ENCODE measurements at places on chromosomes 5 and 9.

GRCh38 chr5:102889033-102889432, 133.9 kb downstream of the PAM start:
- DNase-seq: no peak

- no peak for DNase-seq
Measured at GRCh38 chr9:32978051-32978450, 23.4 kb downstream of the APTX start.

DNA sequence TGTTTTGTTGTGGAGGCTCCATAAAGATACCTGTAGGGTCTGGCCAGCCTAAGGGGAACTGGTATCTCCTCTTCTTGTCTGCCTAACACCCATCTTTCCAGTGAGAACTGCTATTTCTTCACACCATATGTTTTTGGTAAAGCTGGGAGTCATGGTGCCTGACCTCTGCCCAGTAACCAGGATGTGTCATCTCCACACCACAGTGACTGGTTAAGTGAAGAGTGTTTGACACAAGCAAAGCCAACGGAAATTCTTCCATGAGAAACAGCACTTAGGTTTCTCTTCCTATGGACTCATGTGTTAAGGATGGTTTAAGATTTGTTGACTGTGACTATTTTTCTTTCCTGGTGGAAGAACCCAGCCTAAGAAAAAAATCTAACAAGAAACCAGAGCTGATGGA, 111.5 kb downstream of the HTR4 start:
- DNase-seq: no peak

DNA sequence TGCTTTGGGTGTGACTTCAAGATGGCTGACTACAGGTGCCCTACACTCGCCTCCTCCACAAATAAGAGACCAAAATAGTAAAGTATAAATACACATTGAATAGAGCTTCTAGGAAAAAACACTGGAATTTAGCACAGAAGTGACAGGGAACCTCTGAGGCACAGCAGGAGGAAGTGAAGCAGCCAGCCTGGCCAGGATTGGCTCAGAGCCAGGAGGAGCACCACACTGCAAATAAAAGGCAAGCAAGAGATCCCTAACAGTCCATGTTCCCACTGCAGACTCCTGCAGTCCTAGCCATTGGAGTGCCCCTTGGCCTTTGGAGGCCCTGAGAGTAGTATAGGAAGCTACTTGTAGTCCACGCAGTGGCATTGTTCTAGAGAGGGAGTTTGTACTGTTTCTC, 186.7 kb upstream of the TLX3 start:
- no peak for DNase-seq

- DNase-seq: no peak
Measured at GRCh38 chr5:78587081-78587774, 61.3 kb downstream of the LHFPL2 start.

GRCh38 chr9:93683331-93684134, 107.1 kb downstream of the PHF2 start:
- DNase-seq: no peak

DNA sequence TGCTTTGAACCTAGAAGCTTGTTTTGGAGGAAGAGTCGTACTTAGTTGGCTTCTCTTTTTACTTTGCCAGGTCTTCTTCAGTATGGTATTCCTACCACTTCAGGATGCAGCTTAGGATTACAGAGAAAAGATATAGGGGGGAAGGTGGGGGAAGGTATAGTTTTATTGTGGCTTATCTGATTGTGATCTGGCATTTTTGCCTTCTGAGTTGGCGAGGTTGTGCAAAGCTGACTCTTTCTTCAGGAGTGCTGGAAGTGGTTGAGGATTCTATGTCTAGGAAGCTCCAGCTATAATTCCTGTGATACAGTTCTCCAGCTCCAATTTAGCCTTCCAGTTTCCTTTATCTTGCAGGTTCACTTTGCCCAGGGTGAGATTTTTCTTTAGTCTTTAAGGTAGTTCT, 7.0 kb downstream of the CDC42SE2 start:
- no peak for DNase-seq

DNA sequence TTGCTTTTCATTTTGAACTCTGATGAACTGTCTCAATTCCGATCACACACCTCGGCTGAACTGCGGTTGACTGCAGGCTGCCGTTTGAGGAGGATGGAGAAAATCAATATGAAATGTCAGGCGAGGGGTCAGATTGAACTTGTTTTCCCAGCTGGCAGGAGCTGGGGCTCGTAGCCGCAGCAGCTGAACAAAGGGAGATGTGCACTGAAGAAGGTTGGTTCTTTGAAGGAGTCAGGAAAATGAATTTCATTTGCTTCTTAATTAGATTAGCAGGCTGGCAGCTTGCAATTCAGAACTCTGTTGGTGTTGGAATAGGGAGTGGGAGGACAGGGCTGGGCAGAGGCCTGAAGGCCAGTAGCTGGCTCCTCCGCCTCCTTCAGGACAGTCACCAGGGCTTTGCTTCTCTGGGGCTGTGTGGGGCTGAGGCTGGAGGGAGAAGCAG, 117.4 kb upstream of the GPR151 start:
- no peak for DNase-seq

GRCh38 chr9:69153707-69154521, 20.2 kb upstream of the TJP2 start:
- no peak for DNase-seq

- DNase-seq: no peak
Measured at GRCh38 chr5:10607666-10608073, 43.8 kb downstream of the ANKRD33B start.

DNA sequence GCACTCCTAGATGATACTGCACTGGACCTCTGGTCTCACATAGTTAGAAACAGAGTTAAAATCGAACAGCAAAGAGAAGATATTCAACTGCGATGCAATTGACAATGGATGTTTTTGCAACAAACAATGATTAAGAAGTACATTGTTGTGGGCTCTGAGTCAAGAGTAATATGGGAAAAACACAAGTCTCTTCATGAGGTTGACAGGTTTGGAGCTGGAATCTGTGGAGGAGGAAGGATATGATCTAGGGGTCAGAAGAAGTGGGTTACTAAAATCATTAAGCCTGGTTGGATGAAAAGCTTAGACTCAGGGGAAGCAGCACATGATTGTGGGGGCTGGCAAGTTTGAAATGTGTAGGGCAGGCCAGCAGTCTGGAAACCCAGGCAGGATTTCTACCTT, 53.1 kb downstream of the PDCD1LG2 start:
- no peak for DNase-seq

- no peak for DNase-seq
Measured at GRCh38 chr5:38045446-38045845, 205.6 kb upstream of the GDNF start.

DNA sequence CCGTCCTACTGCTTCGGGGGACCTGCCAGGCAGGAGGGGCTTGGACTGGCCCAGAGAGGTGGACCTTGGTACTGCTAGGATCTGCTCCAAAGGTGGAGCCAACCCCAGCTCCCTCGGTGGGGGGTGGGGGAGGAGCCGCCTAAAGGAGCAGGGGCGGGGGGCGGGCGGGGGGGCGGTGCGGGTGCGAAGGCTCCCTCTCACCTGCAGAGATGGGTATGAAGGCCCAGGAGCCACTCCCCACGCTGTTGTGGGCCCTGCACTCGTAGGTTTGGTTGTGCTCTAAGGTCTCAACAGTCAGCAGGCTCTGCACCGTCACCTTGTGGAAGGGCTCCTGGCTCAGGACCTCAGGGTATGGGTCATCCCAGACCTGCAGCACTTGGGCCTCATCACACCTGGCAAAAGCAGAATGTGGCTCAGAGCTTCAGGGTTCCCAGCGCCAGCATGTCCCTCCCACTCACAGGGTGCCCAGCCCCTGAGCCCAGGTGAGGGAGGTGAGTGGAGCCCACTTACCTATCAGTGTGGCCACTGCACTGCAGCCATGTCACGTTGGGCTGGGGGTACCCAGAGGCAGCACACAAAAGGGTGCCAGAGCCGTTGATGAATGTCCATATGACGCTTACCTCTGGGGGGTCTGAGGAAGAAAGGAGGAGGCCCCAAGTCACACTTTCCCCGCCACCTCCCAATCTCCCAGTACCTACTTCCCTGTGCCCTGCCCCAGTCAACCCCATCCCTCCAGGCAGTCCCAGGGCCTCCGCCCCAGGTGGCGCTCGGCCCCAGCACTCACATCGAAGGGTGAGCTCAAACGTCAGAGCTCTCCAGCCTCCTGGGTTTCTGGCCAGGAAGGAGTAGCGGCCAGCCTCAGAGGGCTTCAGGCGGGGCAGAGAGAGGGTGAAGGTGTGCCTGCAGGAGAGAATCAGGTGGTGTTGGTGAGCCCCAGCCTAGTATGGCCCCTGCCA, 16.4 kb downstream of the CSF1R start:
- DNase-seq: no peak

DNA sequence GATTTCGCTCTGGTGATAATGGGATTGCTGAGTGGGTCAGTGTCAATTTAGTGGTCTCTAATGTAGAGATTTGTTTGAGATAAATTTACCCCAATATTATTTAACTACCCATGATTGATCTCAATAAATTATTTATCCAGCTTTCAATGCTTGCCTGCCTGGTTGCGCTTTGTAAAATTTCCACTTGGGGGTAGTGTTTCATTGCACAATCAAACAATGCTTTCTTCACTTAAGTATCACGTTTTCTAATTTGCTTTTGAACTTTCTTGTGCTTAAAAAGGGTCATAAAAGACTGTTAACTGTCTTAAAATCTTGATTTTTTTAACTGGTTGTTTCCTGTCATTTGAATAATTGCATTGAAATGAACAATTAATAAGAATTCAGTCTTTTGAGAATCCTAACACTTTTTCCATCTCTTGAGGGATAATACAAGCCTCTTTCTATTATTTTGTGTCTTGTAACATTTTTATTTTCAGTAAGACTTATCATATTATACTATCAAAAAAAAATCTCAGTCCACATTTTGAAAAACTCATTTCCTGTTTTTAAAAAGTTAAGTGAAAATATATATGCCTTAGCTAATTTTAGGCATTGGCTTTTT, 18.7 kb downstream of the HSD17B4 start:
- DNase-seq: no peak

GRCh38 chr5:158410976-158411375, 552.0 kb upstream of the CLINT1 start:
- no peak for DNase-seq

GRCh38 chr5:96709152-96709821, 47.1 kb downstream of the CAST start:
- no peak for DNase-seq

DNA sequence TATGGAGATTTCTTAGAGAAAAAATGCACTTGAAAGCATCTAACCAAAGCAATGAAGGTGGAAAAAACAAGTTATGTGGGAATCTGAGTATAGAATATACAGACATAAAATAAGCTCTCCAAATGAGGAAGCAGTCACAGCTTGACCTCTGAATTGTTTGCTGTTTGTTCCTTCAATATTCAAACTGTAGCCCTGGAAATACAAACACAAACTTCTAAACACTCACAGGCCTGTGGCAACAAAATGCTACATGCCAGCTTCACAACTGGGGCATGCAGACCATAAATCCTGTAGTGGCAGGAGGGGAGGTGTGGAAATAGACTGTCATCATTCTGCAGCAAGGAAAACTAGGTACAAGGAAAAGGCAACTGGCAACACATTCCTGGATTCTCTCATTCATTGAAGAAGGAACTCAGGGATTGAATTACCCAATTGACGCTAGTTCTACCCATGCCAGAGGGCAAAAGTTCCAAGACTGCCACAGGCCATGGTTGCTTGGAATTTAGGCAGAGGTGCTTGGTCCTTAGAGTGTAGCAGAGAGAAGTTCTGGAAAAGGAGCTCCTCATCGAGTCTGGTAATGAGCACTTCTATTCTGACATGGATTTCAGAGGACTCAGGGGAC, 349.6 kb downstream of the PDE4D start:
- no peak for DNase-seq

DNA sequence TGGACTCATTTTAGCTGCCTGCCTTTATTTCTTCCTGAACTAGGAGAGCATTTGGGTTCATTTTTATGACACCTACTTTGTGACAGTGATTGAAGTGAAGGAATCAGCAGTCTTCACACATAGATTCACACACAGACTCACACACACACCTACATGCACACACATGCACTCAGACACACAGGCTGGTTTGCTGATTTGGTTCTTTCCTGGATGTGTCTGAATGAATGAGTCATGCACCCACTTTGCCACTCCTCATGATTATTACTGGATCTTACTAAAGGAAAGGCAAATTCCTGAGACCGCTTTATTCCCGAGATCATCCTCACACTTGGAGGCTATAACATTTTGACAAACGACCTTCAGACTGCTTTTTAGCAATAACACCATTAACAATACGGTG, 529.5 kb downstream of the AGTPBP1 start:
- DNase-seq: no peak

GRCh38 chr5:6465831-6466790, 17.5 kb downstream of the UBE2QL1 start:
- no peak for DNase-seq

GRCh38 chr9:114001794-114002261, 76.3 kb downstream of the AMBP start:
- DNase-seq: no peak

GRCh38 chr5:61811052-61811451, 479.0 kb downstream of the ZSWIM6 start:
- no peak for DNase-seq

- DNase-seq: no peak
Measured at GRCh38 chr9:69744688-69745380, 15.0 kb downstream of the PTAR1 start.

Measured in amygdala (tissue), 56 donors.